Karpas-422 (cell line): ENCODE measurements at places on chromosomes 12 and 14.
A peak's percentile ranks its signal among the peaks of the same experiment; 100 is the strongest.

- no peak for DNase-seq
Measured at GRCh38 chr14:60275932-60276331, 26.9 kb downstream of the PPM1A start.

- DNase-seq = no peak
Measured at GRCh38 chr12:51085757-51086156, 2.4 kb upstream of the CSRNP2 start.

- DNase-seq = no peak
Measured at GRCh38 chr12:78455991-78456390, 408.6 kb upstream of the SYT1 start.

GRCh38 chr12:68332728-68333630 lies 817 bp upstream of the MDM1 start:
- no peak for DNase-seq

- no peak for DNase-seq
Measured at GRCh38 chr12:112546996-112547395, 128.2 kb downstream of the PTPN11 start.

- no peak for DNase-seq
Measured at GRCh38 chr12:2300168-2300567, 247.4 kb downstream of the CACNA1C start.

DNA sequence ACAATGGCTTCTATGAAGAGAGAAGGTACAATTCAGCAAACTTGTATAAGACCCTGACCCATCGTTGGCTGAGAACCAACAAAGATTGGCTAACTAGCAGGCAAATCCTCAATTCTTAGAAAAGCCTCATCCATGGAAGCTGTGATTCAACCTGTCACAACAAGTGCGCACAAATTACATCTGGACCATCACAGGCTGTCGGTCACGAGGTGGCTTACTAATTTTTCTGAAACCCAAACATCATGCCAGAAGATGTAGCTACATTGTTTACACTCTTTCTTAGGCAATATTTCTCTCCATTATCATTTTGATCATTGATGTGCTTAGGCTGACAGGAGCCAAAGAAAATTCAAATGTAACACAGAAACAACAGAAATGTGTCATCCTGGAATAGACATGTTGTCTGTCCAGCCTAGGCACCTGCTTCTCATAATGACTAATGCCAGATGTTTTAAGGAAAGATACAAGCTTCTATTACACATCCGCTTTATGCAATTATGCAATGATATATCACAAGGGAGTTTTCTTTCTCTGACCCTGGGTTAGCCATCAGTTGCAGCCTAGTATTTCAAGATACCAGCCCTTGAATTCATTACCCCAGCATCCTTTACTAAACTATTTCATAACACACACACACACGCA lies 92.9 kb upstream of the DIO2 start:
- DNase-seq = no peak

DNA sequence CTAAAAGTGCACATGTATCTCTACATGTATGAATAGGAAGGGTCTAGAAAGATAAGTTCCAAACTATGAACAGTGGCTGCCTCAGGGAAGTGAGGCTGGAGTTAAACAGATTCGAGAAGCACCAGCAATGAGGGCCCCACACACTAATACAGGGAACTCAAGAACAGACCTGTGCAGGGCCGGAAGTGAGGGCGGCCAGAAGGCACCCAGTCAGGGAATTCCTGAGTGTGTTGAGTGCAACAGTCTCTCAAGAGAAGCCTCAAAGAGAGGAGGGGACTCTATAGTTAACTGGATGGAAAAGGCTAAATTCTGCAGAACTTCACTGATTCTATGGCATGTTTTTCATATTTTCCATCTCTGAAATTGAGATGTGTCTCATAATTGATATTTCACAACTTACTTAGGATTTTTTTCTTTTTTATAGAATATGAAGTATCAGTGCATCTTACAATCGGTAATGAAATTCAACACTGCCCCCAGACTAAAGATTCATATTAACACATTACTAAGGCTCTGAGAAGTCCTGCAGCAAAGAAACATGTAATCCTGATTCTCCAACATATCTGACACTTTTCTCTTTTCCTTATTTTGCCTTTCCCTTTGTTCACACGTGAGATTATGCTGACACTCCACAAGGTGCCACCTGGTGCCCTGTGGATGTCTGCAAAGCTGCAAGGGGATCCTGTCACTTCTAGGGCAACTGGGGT lies 61.3 kb downstream of the CHGA start:
- no peak for DNase-seq

GRCh38 chr12:78721906-78722305 lies 142.7 kb upstream of the SYT1 start:
- DNase-seq = no peak

DNA sequence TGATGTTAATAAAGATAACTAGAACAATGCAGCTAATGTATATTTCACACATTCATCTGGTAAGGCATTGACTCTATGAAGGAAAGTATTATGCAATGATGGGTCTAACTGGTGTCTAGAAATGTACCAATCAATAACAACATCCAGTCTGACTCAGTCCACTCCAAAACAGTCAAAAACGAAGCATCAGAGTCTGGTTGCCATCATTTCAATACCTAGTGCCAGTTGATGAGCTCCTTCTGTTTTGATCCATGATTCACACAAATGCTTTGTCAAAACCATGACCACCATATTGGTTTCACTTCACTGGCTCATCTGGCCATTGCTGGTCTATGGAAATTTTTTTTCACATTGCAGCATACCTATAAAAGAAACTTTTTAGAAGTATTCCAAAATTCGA lies 747.2 kb upstream of the TMEM132C start:
- DNase-seq = no peak

GRCh38 chr12:29614694-29615325 lies 117.3 kb upstream of the OVCH1 start:
- no peak for DNase-seq

DNA sequence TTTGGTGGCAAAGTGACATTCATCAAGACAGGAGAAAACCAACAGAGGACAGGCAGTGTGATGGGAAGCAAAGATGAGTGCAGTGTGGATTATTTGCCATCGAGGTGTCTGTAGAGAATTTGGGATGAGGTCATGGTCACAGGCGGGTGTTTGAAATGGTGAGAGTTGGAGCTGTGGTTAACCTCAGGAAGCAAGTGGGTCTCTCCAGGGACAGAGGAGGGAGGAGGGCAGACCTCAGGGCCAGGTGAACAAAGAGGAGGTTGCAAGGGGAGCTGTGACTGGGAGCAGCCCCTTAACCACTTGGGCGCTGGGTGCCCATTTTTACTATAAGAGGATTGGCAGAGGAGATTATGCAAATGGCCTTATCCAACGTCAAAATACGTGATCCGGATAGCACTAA lies 7.0 kb downstream of the FZD10 start:
- DNase-seq = no peak

GRCh38 chr14:102320033-102320660 lies 601 bp downstream of the ZNF839 start:
- peak; percentile 68 for DNase-seq

GRCh38 chr12:42483521-42483790 lies 106.1 kb downstream of the PRICKLE1 start:
- DNase-seq = no peak

DNA sequence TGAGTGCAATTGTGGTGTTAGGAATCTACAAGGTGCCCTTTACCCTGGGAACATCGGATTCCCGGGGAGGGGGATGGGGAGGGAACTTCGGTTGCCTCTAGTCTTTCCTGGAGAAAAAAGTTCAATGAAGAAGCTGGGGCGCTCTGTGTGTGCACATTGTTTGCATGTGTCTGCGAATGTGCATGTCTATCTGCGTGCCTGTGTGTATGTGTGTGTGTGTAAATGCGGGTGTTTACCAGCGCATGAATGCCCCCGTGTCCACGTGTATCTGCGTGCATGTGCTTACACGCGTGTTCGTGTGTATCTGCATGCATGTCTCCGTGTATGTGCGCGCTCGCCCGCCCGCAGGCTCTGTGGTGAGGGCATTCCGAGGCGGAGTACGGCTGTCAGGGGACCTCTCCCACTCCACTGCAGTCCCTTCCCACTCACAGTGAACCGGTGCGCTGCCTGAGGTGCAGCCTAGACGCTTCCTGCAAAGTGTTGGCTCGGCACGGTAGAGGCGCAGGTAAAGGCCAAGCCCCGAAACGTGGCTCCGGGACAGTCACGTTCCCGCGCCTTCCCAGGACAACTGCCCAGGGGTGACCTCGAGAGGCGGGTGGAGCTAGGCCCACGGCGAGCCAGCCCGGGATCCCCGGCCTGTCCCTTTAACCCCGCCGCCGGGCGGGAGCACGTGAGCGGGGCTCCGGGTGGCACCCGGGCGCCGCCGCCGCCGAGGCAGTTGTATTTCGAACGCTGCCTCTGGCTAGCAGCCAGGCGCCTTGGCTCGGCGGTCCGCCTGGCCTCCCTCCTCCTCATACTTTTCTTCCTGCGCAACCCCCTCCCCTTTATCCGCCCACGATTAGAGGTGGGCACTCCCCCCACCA lies 539 bp upstream of the HMGA2 start:
- DNase-seq = no peak

- no peak for DNase-seq
Measured at GRCh38 chr12:15942475-15942874, 31.3 kb downstream of the DERA start.

- no peak for DNase-seq
Measured at GRCh38 chr14:24630872-24631477, 3.0 kb downstream of the GZMB start.

DNA sequence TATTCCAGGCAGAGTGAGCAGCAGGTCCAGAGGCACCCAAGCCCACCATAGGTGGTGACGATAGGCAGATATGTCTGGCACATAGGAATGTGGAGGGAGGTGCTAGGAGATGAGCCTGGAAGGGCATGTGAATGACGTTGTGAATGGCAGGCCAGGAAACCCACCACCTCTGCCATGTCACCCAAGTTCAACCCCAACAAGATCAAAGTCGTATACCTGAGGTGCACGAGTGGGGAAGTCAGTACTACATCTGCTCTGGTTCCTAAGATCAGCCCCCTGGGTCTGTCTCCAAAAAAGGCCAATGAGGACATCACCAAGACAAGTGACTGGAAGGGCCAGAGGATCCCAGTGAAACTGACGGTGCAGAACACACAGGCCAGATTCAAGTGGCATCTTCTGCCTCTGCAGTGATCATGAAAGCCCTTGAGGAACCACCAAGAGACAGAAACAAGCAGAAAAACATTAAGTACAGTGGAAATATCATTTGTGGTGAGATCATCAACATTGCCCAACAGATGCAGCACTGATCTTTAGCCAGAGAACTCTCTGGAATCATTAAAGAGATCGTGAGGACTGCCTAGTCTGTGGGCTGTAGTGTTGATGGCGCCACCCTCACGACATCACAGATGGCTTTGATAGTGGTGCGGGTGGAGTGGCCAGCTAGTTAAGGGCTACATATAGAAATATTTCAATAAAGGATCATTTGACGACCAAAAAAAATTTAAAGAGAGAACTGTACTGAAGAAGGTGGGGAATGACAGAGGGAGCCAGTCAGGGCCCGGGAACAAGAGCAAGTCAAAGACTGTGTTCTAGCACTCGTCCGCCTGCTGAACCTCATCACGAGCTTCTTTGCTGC lies 99.7 kb downstream of the ZFP36L1 start:
- no peak for DNase-seq

GRCh38 chr12:62586850-62587249 lies 120.2 kb downstream of the MON2 start:
- DNase-seq = no peak

GRCh38 chr14:59037086-59037485 lies 151.4 kb upstream of the DAAM1 start:
- no peak for DNase-seq

DNA sequence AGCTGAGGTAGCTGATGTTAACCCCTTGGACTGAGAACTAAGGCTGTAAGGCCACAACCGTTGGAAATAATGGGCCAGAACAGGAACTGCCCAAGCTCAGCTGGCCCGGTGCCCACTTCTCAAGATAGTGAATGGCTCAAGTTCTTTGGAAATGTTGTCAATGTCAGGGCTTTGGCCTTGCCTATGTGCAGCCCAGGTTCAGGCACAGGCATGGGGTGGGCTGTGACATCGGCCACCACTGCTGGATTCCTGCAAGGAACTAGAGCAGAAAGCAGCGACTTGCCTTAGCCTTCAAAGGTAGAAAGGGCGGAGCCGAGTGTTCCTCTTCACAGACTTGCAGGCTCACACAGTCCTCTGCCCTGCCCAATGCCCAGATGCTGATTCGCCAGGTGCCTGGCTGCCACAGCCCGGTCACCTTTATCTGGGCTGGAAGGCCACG lies 291.2 kb downstream of the ZFP36L1 start:
- no peak for DNase-seq

GRCh38 chr12:132115500-132115899 lies 28.6 kb downstream of the DDX51 start:
- DNase-seq = no peak

- no peak for DNase-seq
Measured at GRCh38 chr14:104103446-104104075, 18.1 kb downstream of the ASPG start.

- no peak for DNase-seq
Measured at GRCh38 chr14:45145214-45145613, 9.5 kb downstream of the FANCM start.

- DNase-seq = no peak
Measured at GRCh38 chr12:66905201-66905600, 226.3 kb upstream of the GRIP1 start.

DNA sequence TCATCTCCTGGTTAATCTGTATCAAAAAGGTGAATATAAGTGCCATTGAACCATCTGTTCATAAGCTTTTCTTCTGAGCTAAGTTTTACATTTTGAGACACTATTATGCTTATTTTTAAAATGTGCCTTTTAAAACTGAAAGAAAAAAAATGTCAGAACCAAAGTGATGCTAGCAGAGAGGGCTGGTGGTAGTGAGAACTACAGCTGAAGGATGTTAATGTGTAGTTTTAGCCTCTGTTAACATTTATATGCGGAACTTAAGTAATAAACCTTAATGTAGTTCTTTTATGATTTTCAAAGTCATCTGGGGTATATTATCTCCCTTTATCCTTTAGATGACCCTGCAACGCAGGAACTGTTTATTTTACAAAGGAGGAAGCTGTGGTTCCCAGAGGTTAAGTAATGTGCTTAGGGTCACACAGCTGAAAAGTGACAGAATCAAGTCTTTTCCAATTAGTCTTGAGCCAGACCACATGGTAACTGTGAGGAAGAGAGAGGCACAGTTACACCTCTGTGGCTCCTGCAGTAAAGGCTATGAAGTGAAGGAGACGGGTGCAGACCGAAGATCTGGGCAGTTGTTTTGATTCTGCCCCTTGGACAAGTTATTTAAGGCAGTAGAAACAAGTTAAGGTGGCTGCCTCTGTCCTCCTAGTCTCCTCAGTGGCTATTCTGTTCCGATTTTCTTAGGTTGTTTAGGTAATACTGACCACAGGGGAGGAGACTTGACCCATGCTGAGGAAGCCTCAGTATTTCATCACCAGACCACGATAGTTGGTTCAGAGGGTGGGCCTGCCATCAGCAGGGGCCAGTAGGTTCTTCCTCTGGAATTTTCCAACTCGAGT lies 23.9 kb downstream of the GNG2 start:
- no peak for DNase-seq
